Femur (tissue), 1 donor: ENCODE measurements at places on chromosomes 7 and 10.

- no peak for DNase-seq
These were observed 200.9 kb upstream of the CNTNAP2 start for GRCh38 chr7:145915679-145916078.

DNA sequence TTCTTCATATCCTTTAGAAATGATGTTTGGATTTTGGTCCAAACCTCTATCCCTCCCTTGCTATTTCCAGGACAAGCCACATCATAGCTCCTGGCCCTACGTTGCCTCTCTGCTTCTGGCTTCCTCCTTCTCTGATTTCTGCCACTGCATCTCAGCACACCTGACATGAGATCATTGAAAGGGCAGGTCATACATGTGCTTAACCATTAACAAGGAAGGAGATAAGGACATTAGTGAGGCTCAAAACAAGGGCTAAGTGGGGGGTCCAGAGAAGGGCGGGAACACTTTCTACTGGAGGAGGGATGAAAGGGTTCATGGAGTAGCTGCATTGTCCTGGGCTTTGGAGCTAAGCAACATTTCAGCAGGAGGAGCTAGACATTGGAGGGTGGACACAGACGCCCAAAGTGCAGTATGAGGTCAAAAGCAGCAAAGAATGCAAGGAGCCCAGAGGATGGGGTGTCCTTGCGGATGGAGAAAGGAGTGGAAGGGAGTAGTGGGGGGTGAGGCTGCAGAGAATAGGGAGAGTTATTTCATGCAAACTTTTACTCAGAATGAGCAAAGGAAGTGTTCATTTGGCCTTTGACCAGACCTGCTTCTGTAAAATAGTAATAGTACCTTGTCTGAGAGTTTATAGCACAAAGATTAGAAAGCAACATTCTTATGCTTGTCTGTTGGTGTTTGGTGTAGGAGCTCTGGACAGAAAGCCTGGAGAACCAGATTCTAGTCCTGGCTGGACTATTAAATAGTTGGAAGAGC lies 102.4 kb upstream of the CREB5 start:
- DNase-seq = no peak

DNA sequence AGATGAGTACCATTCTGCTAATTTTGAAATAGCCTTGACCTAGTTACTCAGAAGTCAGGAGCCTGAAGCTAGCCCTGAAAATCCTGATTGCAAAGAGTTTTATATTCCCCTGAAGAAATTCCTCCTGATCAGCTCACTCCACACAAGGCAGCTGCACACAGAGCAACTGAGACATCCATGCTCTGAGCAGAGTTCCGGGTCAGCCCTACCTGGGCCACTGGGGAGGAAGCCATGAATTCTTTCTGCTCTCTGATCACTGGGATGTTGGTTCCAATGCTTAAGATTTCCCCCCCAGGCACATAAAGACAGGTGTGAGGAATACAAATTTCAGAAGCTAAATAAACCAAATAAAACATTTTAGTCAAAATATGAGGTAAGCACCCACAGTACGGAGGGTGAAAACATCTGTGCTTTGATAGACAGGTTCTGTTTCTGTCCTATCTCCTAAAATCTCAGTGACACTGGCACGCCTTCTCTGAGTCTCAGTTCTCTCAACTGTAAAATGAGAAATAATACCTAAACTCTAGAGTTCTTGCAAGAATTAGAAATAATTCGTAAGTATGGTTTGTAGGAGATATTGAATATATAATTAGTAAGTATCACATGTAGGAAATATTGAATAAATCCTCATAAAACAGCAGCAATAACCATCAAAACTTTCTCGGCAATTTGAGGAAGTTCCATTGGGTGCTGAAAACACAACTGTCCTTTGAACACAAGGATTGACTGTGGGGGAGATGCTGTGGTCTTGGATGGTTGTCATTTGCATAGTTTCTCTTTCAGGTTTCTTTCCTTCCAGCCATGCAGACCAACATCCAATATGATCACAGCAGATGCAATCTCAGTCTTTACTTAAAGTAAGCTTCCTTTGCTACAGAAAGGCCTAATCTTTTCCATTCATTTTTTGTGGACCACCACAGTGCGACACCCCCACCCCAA lies 133.0 kb upstream of the TNS3 start:
- DNase-seq = no peak

DNA sequence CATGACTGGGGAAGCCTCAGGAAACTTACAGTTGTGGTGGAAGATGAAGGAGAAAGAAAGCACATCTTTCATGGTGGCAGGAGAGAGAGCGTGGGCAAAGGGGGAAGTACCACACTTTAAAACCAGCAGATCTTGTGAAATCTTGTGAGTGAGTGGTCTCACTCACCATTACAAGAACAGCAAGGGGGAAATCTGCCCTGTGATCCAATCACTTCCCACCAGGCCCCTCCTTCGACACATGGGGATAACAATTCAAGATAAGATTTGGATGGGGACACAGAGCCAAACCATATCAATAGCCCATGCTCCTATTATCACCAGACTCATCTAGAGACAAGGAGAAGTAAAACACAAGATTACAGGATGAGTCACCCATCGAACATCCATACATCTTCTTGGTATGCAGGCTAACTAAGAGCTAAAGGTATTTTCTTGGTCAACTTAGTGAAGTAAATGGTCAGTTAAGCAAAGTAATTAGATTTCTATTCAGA lies 55.3 kb upstream of the YAE1 start:
- DNase-seq = no peak

GRCh38 chr7:41925946-41926345 lies 223.1 kb upstream of the INHBA start:
- DNase-seq = no peak

DNA sequence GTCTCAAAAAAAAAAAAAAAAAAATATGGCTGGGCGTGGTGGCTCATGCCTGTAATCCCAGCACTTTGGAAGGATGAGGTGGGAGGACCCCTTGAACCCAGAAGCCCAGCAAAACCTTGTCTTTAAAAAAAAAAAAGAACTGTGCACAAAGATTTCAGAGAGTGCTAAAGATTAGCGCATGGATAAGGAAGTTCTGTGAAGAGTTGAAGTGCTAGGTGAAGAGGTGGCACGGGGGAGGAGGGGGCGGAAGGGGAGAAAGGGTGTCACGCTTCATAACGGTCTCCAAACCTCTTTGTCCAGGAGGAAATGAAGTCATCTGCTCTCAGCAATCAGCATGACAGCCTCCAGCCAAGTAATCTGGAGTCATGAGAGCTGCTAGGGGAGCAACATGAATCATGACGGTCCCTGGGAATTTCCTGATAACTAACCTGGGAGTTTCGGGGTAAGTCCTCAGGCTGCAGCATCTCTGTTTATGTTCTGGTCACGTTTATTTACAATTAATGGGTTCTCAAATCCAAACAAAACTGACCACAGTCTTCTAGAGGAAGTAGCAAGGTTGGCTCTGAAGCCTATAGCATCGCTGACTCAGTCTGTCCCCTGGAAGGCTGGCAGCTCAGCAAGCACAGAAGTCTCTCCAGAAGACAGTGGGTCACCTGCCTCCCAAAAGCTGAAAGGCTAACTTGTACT lies 1.9 kb upstream of the PLAU start:
- DNase-seq = peak; percentile 55
